Right atrium auricular region (tissue), 2 donors: ENCODE measurements at places on chromosomes 3 and 15. TPM values are rescaled to one million over a fixed set of nuclear protein-coding genes. Genes with fewer than 3 reads are reported as not detected.

The RBP2 gene
- not detected for total RNA-seq

GRCh38 chr15:65920825-65921309 lies 51.6 kb downstream of the RAB11A start:
- no peak for DNase-seq

GRCh38 chr3:113166719-113167492 lies 44.5 kb upstream of the BOC start:
- no peak for DNase-seq

DNA sequence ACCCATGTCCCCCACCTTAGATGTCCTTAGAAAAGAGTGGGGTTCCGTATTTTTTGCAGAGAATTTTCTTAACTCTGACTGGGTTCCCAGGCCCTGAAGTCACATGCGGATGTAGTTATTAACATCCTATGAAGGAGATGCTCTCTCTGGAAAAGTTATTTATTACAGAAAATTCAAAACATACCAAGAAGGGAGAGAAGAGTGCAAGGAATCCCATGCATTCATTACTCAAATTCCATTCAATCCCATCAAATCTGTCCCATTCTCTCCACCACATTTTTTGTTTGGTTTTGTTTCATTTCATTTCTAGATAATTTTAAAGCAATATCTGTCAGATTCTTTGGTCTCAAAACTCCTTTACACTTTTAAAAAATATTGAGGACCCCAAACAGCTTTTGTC lies 34.3 kb upstream of the ANKRD34C start:
- no peak for DNase-seq

DNA sequence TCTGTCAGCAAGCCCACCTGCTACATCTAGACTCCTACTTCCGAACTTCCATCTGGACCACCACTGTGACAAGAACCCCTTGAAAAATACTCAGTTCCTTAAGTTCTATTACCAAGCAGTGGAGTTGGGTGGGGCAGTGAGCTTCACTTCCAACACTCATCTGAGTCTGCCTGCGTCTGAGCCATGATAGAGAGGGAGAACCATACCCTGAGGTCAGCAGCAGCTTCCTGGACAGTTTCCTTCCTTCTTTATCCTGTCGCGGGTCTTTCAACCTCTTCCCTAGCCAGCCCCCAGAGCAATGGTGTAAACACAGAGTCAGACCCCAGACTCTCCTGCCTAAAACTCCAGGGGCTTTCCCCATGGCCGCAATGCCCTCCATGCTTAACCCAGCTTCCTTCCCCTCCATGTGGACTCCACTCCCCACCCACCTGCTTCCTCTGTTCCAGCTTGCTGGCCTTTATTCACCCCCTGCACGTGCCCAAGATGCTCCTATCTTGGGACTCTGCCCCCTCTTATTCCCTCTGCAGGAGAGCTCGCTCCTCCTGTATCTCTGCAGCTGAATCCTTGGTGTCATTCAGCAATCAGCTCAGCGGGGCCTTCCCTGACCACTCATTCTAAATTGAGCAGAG lies 211.2 kb downstream of the SHQ1 start:
- DNase-seq: no peak

DNA sequence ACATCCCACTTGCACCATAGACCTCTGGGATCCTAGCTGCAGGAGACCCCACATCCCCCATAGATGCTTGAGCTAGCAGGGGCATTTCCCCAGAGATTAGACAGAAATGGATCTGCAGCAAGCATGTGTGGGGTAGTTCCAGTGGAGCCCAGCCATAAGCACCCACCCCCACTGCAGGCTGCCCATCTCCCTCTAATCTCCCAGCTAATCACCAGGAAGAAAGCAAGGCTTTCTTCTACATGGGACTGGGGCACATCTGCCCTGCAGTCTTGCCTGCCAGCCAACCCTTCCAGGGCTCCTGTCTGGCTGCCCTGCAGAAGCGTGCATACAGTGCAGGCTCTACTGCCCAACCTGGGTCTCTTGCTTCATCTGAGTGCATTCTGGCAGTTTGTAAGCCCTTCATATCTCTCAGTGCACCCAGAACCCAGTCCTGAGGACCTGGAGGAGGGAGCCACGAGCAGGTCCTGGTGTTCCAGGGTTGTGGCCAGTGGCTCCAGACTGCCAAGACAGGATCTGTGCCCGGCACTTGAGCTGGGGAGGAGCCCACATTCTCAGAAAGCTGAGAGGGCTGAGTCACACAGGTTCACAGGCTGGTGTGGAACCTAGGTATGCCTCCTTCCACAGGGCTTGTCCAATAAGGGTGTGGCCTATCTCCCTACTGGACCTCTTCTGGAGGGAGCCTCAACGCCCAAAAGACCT lies 49.9 kb upstream of the IGSF11 start:
- no peak for DNase-seq

DNA sequence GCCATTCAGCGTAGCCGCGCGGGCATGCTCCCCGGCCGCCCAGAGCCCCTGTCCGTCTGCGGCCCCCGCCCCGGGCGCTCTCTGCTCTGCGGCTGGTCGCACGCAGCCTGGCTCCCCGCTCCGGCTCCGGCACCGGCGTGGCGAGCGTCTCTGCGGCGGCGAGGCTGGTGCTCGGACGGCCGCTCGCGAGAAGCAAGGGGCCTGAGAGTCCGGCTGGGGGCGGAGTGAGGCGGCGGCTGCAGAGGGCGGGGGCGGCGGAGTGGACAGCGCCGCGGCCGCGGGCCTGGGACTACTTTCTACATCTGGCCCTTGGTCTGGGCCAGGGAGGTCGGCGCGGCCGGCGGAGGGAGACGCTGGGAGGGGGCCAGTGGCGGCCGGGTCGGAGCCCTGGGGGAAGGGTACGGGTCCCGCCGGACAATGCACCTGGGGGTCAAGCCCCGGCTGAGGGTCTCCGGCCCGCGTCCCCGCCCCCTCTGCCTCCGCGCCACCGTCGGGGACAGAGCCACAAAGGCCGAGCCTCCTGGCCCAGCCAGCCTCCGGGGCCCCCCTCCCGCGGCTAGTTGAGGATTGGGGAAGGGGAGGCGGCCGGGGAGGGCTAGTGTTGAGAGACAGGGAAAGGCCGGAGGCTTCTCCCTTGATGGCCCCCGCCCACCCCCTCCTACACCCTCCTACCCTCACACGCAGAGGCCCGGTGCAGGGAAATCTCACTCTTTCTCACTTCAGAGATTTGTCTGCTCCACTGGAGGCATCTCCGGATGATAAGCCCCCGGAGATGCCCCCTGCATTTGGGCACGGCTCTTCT lies at the start of gene PRTG:
PRTG (minus strand) TSS at position 226 of the 802 bp plus-strand sequence; CDS start at position 5, 221 bp downstream.
- DNase-seq: peak; percentile 66
